ENCODE measurements at places on chromosomes 2 and 18. TPM values are rescaled to one million over a fixed set of nuclear protein-coding genes. Genes with fewer than 3 reads are reported as not detected.

The SERPINB3 gene
- 0.61 TPM for polyA plus RNA-seq

DNA sequence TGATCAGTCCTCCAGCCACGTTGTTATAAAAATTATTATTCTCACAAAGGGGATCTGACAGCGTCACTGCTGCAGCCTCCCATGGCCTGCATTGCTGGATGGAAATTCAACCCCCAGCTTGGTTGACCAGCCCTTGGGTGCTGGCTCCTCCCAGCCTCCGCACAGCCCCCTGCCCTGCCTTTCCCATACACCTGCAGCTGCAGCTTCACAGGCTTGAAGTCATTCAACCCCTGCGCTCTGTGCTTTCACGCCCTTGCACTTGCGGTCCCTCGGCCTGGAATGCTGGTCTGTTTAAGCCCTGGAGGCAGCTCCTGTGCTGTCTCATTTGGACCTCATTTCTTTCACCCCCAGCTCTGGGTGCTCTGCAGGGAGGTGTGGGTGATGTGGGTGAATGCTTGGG lies 860 bp upstream of the CD8A start:
- peak overlapping the region; percentile 32 for H3K4me3 ChIP-seq
- peaks cover 35% of the 10 kb centered on the region for H3K27me3 ChIP-seq
- peaks cover 31% of the 10 kb centered on the region for H3K4me1 ChIP-seq
- DNase-seq: no peak

The GRP gene
- 0.68 TPM for polyA plus RNA-seq

GRCh38 chr2:52117299-52117698 lies 1085.4 kb upstream of the NRXN1 start:
- DNase-seq: no peak
- H3K27me3 ChIP-seq: no peaks in the 10 kb centered on the region
- no peak overlapping the region for H3K27ac ChIP-seq
- H3K4me3 ChIP-seq: no peak overlapping the region

The TMEM200C gene
- not detected for polyA plus RNA-seq

The LCT gene
- not detected for polyA plus RNA-seq

The IHH gene
- polyA plus RNA-seq: 9.0 TPM

GRCh38 chr2:208608122-208608835 lies 201.7 kb downstream of the PTH2R start:
- no peaks in the 10 kb centered on the region for H3K27me3 ChIP-seq
- no peak overlapping the region for H3K27ac ChIP-seq
- no peaks in the 10 kb centered on the region for H3K36me3 ChIP-seq
- H3K4me3 ChIP-seq: no peak overlapping the region
- DNase-seq: no peak

GRCh38 chr2:6054161-6054671 lies 362.0 kb downstream of the SOX11 start:
- no peaks in the 10 kb centered on the region for H3K27me3 ChIP-seq
- no peaks in the 10 kb centered on the region for H3K36me3 ChIP-seq
- no peaks in the 10 kb centered on the region for H3K4me1 ChIP-seq
- DNase-seq: no peak
- no peak overlapping the region for H3K27ac ChIP-seq

DNA sequence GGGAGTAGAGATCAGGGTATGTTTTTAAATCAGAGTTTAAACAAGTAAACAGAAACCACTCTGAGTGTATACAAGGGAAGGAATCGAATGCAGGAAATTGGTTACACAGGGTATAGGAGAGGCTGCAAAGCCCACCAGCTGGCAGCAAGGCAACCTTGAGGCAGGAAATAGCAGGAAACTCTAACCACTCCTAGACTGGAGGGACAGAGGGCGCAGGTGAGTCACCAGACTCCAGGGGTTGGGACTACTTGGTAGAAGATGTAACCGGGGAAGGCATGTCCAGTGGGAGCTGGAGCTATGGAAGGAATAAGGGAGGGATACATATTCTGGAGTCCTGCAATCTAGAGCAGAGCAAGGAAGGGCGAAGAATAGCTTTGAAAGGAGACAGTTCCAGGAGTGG lies 152.3 kb downstream of the MEIS1 start:
- no peak overlapping the region for H3K27ac ChIP-seq
- peaks cover 25% of the 10 kb centered on the region for H3K27me3 ChIP-seq
- H3K4me1 ChIP-seq: no peaks in the 10 kb centered on the region
- no peak overlapping the region for H3K4me3 ChIP-seq

- no peak overlapping the region for H3K27ac ChIP-seq
- DNase-seq: no peak
- H3K4me3 ChIP-seq: no peak overlapping the region
- H3K4me1 ChIP-seq: no peaks in the 10 kb centered on the region
- H3K36me3 ChIP-seq: no peaks in the 10 kb centered on the region
These were observed 186.6 kb upstream of the SMAD2 start for GRCh38 chr18:48116873-48117630.

GRCh38 chr2:216636551-216637450 lies 3.6 kb downstream of the IGFBP2 start:
- H3K36me3 ChIP-seq: peaks cover 10% of the 10 kb centered on the region
- peak; percentile 84 for DNase-seq
- peaks cover 72% of the 10 kb centered on the region for H3K4me1 ChIP-seq
- H3K27ac ChIP-seq: peak overlapping the region; percentile 77
- peaks cover 58% of the 10 kb centered on the region for H3K27me3 ChIP-seq
- H3K4me3 ChIP-seq: peak overlapping the region; percentile 68

The SERPINB7 gene
- 5.2 TPM for polyA plus RNA-seq

DNA sequence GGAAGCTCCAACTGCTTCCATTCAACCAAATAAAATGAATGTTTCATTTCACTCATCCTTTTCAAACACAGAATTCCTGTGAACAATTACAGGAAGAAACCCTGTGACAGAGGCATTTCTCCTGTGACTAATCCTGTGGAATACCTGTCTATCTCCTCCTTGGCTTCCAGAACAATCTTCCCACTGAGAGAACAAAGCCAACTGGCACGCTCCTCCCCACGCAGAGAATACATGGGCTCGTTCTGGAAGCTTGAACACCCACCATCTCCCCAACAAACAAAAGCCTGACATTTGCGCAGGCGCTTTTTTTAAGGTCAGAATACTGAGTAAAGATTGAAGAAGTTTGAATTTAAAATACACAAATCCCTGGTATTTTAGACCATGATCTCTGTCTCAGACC lies 104.7 kb upstream of the SLC66A3 start:
- H3K4me1 ChIP-seq: no peaks in the 10 kb centered on the region
- no peak for DNase-seq
- no peak overlapping the region for H3K4me3 ChIP-seq
- H3K36me3 ChIP-seq: no peaks in the 10 kb centered on the region
- no peaks in the 10 kb centered on the region for H3K27me3 ChIP-seq

The MC2R gene
- 0.46 TPM for polyA plus RNA-seq

DNA sequence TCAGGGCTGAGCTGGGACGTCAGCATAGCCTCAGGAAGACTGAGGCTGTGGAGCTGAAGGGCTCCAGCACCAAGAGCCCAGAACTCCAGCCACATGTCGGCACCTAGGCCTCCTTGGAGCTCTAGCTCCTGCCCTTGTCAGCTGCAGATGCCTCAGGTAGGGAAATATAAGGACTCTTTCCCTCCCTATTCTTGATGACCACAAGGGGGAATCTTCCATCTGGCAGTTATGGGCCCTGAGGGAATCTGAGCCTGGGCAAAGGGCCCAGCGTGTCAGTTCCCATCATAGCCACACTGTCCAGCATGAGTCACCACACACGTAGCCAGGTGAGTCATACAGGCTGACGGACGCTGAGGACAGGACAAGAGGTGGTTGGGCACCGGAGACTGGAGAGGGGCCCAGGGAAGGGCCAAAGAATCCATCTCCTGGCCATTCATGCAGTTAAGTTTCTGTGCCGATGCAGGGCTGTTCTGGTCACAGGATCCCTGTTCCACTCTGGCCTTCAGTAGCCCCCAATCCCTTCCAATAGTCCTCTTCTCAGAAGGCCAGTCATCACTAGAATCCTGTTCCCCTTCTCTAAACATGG lies 1.8 kb downstream of the MPV17 start:
- no peak overlapping the region for H3K27ac ChIP-seq
- peaks cover 24% of the 10 kb centered on the region for H3K36me3 ChIP-seq
- H3K4me1 ChIP-seq: peaks cover 25% of the 10 kb centered on the region
- H3K27me3 ChIP-seq: no peaks in the 10 kb centered on the region
- DNase-seq: peak; percentile 66
- no peak overlapping the region for H3K4me3 ChIP-seq

- no peak overlapping the region for H3K27ac ChIP-seq
- no peaks in the 10 kb centered on the region for H3K27me3 ChIP-seq
- H3K36me3 ChIP-seq: no peaks in the 10 kb centered on the region
- no peaks in the 10 kb centered on the region for H3K4me1 ChIP-seq
- DNase-seq: peak; percentile 34
These were observed 182.7 kb downstream of the UXS1 start for GRCh38 chr2:106011380-106011779.

DNA sequence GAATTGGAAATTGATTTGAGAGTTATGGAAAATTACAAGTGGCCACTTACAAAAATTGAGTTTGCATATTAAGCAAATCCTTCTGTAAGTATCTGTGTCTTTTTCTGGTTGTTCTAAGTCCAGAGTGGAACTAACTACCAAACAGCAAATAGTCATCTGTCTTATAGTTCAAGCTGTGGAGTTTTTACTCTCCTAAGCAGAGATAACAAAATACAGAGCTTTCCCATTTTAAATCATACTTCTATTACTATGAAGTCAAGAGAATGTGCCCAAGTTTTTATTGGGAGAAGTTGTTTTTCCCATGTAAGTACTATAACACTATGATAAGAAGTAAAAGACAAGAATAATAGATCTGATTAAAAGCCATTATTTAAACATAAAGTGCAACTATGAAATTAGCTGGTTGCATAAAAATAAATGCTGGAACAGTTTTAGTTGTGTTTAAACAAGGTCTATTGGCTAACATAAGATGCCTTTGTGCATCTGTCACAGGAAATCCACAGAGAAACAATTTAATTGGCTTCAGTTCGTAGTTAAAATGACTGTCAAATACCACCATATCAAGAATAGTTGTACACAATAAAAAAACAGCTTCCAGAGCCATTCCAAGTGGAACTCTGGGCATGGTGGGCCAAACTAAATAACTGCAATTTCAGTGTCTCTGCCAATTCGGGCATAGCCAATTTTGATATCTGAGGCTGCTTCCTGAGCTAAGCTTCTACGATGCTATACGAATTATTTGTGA lies 1467.4 kb upstream of the NXPH2 start:
- no peaks in the 10 kb centered on the region for H3K4me1 ChIP-seq
- no peaks in the 10 kb centered on the region for H3K36me3 ChIP-seq
- H3K4me3 ChIP-seq: no peak overlapping the region
- no peaks in the 10 kb centered on the region for H3K27me3 ChIP-seq

The GALM gene
- 7.6 TPM for polyA plus RNA-seq

The LYPD6 gene
- 1.6 TPM for polyA plus RNA-seq

The CCL20 gene
- 34.4 TPM for polyA plus RNA-seq

DNA sequence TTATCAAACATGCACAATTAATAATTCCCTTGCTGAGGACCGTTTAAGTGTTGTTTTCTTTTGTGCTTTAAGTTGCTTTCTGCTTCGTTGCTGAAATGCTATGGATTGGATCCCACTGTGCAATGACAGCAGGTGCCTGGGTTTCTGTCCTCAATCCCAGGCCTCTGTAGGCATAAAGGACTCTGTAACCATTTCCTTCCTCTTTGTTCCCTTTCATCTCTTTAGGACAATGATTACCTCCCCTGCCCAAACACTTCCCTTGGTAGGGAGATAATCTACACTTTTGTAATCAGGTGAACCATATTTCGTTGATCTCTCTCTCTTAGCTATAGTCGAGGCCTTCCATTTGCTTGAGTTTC lies 58.6 kb upstream of the LYPD6B start:
- no peak for DNase-seq
- no peak overlapping the region for H3K4me3 ChIP-seq
- no peak overlapping the region for H3K27ac ChIP-seq
- no peaks in the 10 kb centered on the region for H3K4me1 ChIP-seq

DNA sequence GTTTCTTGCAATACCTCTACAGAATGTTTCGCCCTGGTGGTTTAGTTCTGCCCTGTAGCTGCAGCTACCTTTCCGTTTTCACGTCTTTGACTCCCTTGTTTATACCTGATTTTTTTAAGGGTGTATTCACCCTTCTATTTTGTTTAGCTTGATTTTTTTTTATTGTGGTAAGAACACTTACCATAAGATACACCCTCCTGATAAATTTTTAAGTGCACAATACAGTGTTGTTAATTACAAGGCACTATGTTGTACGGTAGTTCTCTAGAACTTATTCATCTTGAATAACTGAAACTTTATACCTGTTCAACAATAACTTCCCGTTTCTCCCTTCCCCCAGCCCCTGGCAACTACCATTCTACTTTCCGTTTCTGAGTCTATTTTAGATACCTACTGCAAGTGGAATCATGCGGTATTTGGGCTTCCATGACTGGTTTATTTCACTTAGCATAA lies 48.9 kb upstream of the NABP1 start:
- no peak overlapping the region for H3K27ac ChIP-seq
- no peaks in the 10 kb centered on the region for H3K4me1 ChIP-seq
- H3K4me3 ChIP-seq: no peak overlapping the region
- H3K36me3 ChIP-seq: no peaks in the 10 kb centered on the region
